Esophagus mucosa (tissue), 1 donor: ENCODE measurements at places on chromosomes 6 and 20. TPM values are rescaled to one million over a fixed set of nuclear protein-coding genes. Genes with fewer than 3 reads are reported as not detected.

NR2E1 gene
- total RNA-seq: 0.08 TPM

MYBL2 gene
- total RNA-seq: 17.1 TPM

NTSR1 gene
- total RNA-seq: not detected

MYCT1 gene
- 1.6 TPM for total RNA-seq

BMP7 gene
- total RNA-seq: 34.2 TPM

BEND6 gene
- 0.16 TPM for total RNA-seq

SH3BGRL2 gene
- 28.5 TPM for total RNA-seq

SOBP gene
- 0.32 TPM for total RNA-seq

ARMC12 gene
- total RNA-seq: not detected

ABHD16B gene
- not detected for total RNA-seq

FAM83B gene
- total RNA-seq: 71.8 TPM

CASS4 gene
- 0.28 TPM for total RNA-seq

PPP1R14C gene
- total RNA-seq: 36.0 TPM

BPIFB2 gene
- 2.0 TPM for total RNA-seq

TNFRSF6B gene
- 4.5 TPM for total RNA-seq

DSP gene
- total RNA-seq: 1,306 TPM

MRS2 gene
- total RNA-seq: 15.2 TPM

NKX2-4 gene
- total RNA-seq: not detected

ASXL1 gene
- 27.5 TPM for total RNA-seq

SYNCRIP gene
- 90.9 TPM for total RNA-seq

CLDN20 gene
- not detected for total RNA-seq

PHF20 gene
- 17.3 TPM for total RNA-seq

CCM2L gene
- 1.2 TPM for total RNA-seq

C6orf118 gene
- not detected for total RNA-seq

GGTLC1 gene
- total RNA-seq: not detected

IL20RA gene
- total RNA-seq: 13.3 TPM

PACRG gene
- total RNA-seq: 0.76 TPM
